ENCODE measurements at places on chromosomes 6 and 20.

GRCh38 chr6:107691062-107691751 lies 132.9 kb downstream of the SCML4 start:
- no peak for DNase-seq

GRCh38 chr20:11795071-11795615 lies 122.5 kb upstream of the BTBD3 start:
- no peak for DNase-seq

DNA sequence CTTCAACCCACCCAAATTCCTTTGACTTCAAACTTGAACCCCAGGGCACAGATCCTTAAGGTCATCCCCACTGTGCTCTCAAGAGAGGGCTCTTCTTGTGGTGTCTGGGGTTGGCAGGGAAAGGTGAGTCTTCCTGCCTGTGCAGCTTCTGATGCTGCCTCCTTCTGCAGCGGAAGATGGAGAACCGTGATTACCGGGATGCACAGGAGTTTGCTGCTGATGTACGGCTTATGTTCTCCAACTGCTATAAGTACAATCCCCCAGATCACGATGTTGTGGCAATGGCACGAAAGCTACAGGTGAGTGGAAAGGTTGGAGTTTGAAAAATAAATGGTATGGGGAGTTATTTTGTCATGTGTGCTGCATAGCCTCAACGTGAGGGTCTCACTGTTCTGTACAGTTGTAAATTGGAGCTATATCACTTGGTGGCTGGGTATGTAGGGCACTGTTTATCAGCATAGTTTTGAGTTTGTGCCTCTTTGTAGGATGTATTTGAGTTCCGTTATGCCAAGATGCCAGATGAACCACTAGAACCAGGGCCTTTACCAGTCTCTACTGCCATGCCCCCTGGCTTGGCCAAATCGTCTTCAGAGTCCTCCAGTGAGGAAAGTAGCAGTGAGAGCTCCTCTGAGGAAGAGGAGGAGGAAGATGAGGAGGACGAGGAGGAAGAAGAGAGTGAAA lies 9.0 kb downstream of the BRD2 start:
- no peak for DNase-seq

- DNase-seq = peak; percentile 21
These were observed 23.9 kb downstream of the MAP7 start for GRCh38 chr6:136526196-136526930.

DNA sequence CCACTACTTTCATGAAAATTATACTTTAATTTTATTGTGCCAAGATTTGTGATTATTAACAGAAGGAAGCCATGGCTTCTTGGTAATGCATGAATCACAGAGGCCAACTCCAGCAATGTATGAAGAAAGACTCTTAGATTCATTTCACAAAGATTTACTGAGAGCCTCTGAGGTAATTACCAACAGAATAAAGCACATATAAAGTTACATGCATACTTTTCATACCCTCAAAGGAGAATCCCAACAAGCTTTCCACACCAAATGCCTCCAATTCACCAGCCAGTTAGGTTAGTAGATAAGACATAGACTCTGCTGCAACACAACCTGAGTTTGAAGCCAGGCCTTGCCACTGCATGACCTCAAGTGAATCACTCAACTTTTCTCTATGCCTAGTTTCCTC lies 41.9 kb downstream of the HBS1L start:
- DNase-seq = no peak

DNA sequence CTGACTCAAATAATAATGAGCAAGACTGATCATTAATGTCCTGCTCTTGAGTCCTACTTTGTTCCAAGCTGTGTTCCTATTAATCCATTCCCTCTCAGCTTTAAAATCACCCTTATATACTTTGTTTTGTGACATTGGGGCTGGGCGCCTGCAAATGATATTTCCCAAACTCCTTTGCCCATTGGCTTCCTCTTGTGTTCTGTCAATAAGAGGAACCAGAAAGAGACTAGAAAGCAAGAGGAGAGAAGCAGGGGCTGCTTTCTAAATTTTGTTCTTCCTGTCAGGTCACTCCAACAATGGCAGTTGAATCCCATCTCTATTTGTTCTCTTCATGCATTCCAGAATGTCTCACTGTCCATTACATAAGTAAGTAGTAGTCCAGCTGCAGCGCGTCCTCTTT lies 21.6 kb upstream of the TRIM27 start:
- no peak for DNase-seq
